CD4-positive, alpha-beta T cell treated with Interleukin-6 at 100 ng/mL for 8 hours (primary cell): ENCODE measurements at places on chromosomes 11 and 22.

DNA sequence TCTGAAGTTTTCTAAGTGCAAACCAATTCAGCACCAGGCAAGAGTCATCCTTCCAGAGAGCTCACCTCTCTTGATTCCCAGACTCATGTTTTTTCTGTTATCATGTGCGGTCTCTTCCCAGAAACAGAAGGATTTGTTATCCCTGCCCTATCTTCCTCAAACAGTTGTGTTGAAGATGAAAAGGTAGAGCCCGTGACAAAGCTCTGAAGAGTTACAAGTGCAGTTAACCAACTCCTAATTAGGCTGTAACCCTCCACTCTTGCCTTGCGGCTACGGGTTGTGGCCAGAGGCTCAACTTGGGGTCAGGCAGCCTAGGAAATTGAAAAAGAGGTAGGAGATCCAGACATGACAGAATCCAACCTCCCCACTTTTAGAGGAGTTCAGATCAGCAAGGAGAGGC, 76.2 kb upstream of the CADM1 start:
- DNase-seq: no peak

GRCh38 chr11:120141113-120141767, 3.3 kb upstream of the TRIM29 start:
- no peak for DNase-seq

DNA sequence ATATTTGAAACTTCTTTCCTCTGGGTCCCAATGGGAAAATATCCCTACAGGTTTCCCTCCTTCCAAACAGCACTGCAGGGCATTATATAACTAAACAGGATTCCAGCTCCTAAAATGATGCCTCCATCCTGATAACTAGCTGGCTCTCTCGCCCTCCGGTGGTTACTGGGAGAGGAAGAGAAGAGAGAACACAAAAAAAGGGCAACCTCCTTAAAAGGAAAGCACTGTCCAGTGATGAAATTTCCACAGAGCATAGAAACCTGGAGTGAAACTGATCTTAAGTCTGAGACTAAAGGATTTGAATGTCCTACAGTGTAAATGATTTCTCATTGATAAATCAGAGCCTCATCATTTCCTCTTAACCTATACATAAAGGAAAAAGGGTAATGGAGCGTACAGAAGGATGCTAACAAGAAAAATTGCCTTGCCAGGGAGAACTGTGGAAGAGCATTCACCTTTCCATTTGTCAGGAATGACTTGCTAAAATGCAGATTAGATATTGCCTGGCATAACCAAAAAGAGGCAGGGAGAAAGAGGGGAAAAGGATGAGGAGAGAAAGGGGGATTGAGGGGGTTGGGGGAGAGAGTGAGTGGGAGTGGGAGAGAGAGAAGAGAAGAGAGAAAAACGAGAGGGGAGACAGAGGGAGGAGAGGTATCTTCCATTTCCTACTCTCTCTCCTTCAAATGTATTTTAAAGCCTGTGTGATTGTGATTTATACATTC, 121.3 kb downstream of the APOL5 start:
- DNase-seq: no peak

DNA sequence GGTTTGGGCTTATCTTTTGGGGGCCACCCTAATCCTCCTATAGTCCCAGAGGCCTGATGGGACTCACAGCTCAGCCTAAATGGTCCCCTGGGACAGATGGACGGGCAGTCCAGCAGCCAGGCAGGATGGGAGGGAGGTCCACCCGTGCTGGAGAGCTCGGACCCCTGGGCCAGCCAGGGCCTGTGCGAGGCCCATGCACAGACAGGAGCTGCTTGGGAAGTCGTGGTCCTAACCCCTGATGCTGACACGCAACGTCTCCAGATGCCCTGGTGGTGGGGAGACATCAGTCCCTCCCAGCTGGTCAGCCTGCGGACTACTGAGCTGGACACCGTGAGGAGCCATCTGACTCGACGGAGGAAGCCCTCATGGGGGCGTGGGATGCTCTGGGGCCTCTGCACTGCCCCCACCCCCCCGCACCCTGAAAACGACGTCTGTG, 31.2 kb upstream of the MUC5AC start:
- no peak for DNase-seq

- DNase-seq: no peak
Observed at GRCh38 chr11:342328-342727, 21.7 kb upstream of the IFITM3 start.

- no peak for DNase-seq
Observed at GRCh38 chr11:129937592-129938238, 42.3 kb upstream of the NFRKB start.

GRCh38 chr11:75566763-75567279, 4.8 kb downstream of the SERPINH1 start:
- DNase-seq: no peak

GRCh38 chr11:118018401-118018800, 32.2 kb downstream of the IL10RA start:
- DNase-seq: no peak

- DNase-seq: no peak
Observed at GRCh38 chr11:3095712-3096361, 38.6 kb upstream of the CARS1 start.

GRCh38 chr11:16902182-16902581, 112.0 kb downstream of the PLEKHA7 start:
- no peak for DNase-seq

DNA sequence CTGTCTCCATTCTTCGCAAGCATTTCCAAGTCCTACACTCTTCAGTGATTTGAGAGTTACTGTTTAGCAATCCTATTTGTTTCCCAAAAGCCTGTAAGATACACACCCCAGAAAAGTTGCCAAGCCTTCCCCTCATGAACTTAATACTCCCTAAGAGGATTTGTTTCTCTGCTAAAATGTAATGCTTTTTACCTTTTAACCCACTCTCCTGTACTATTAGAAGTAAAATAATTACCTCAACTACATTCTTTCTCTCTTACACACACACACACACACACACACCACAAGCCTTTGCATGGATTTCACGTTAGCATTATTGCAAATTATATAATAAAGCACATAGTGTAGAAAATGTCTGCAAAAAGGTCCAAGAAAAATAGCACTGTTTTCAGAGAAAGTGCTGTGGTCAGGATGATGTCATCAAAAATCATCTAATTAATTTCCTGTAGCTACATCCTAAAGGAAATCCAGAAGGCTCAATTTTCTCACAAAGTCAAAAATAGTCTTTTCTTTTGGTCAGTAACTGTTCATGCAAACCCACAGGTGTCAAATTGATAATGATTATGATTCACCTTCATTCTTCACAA, 364.1 kb upstream of the PITPNB start:
- DNase-seq: no peak

- no peak for DNase-seq
Observed at GRCh38 chr11:70128435-70128906, 50.4 kb downstream of the ANO1 start.

DNA sequence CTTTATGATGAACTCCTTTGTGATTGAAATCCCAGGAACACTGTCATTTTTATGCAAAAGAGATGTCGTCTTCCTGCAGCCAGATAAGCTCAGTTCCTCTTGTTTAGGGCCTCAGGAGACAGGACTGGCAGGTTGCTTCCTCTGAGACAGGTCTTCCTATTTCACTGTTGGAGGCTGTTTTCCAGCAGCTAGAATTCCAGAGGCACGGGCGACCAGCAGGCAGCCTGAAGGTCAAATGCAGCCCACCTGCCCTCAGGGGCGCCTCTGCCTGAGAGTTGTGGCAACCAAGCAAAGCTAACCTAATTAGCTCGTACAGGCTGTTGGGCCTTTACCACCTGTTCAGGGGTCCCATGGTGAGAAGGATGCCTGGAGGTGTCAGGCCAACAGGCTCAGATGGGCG, 22.3 kb downstream of the SLC6A5 start:
- no peak for DNase-seq

- peak; percentile 33 for DNase-seq
Observed at GRCh38 chr11:86608251-86608799, 64.1 kb downstream of the ME3 start.

GRCh38 chr11:48103621-48104567, 112.7 kb upstream of the OR4B1 start:
- no peak for DNase-seq
